ENCODE measurements at places on chromosomes 16 and 17.
A peak's percentile ranks its signal among the peaks of the same experiment; 100 is the strongest.

- no peak for DNase-seq
Observed at GRCh38 chr17:79235808-79236207, 161.2 kb downstream of the ENGASE start.

DNA sequence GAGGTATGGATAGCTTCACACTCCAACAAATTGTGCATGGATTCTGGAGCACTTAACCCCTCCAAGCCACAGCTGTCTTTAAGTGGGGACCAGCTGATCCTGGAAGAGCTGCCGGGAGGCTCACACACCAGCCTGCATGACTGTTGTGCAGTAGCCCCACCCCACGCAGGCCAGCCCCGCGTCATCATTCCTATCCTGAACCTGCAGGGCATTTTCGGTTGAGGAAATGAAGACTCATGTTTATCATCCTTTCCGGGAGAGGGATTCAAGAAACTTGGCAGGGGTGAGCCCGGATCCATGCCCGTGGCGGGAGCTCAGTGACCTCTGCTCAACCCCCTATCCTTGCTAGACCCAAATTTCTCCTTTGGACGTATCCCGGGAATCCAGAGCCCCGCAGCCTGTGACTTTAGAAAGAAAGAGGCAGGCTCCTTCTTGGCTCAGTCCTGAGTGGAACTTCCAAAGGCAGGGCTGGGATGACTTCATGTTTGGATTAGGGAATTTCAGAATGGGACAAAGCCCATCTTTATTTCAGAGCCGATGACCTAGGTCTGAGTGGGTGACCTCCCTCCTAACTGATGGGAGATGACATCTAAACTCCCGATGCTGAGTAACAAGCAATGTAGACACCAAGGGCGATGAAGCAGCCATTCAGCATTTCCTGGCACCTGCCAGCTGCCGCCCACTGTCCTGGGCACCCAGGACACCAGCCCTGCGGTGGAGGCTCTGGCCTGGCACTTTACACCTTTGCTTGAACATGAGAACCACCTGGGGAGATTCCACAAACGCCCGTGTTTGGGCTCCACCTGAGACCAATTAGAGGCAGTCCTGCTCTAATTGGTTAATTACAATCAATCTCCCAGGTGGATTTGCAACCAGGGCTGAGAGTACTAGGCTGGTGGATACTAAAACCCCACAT is 43.3 kb upstream of the CMIP start:
- DNase-seq: no peak

- no peak for DNase-seq
Observed at GRCh38 chr17:34850023-34850422, 111.2 kb downstream of the CCT6B start.

GRCh38 chr16:81444448-81445121 is at the start of gene CMIP:
Gene CMIP (plus strand): TSS chr16:81444808.
- peak; percentile 37 for DNase-seq
